GM12891 (cell line): ENCODE measurements at places on chromosomes 13 and 19.

DNA sequence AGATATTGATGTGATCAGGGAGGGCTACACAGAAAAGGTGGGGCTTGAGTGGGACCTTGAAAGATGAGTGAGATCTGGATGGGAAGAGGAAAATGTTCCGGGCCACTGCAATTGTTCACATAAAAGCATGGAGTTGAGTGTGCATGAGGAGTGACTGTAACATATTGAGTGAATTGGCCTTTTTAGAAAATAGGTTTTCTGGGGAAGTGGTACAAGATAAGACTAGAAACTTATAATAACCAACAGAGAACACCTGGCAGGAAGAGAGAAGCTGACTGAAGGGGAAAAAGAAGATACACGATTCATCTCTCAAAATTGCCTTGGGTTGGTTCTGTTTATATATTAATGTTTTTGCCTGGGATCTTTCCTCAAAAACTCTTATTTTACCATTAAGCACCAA lies 32.2 kb downstream of the SLC10A2 start:
- DNase-seq, result no peak

DNA sequence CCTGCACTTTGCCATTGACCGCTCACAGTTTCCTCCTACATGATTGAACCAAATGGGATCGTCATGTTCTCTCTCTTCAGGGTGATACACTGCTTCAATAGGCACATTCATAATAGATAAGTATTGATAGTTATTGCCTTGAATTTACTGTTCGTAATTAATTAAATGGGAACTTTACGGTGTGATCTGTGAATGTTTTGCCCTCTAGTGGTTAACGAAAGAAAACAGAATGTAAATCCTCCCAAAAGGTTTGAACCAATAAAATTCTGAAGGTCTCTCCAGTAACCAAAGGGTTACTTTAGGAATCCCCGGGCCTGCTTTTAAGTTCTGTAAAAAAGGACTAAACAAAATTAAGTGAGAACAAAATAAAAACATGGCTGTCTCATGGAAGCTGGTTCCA lies 389.3 kb downstream of the DACH1 start:
- DNase-seq, result no peak

- DNase-seq, result peak; percentile 6
These were observed 217.0 kb upstream of the OBI1 start for GRCh38 chr13:78875792-78876580.

GRCh38 chr13:29081036-29081435 lies 260.9 kb downstream of the MTUS2 start:
- no peak for DNase-seq

DNA sequence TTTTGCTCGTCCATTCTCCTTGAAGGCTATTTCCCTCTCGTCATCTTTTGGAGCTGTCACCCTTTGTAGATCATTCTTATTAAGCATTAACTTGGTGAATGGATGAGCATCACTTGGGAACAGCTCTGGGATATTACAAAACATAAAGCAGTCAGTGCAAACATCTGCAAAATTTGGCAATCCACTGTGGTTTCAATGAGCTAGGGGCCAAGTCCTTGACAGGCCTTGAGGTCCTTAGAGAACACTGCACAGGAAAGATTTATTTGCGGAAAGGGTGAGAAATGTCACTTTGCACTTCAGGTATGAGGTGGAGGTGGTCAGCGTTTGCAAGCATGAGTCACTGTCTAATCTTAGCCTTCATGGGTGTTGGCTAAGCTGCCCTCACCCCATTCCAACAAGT lies 239.7 kb upstream of the MAB21L1 start:
- no peak for DNase-seq

DNA sequence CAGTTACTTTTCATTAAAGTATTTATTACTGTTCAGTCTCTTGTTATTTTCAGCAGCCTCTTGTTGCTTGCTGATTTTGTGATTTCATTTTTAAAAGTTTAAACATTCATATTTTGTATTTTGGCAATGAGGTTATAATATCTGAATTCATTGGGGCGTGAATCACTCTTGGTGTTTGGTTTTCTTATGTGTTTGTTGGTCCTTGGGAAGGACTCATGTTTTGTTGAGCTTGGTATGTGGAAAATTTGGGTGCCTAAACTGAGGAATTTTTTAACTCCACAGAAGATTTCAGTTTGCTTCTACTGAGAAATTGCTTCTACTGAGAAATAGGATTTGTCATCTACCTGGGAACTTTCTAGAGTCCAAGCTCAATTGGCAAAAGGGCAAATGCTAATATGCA lies 38.2 kb downstream of the PDS5B start:
- DNase-seq, result no peak

- no peak for DNase-seq
These were observed 30.3 kb downstream of the SLITRK6 start for GRCh38 chr13:85768946-85769345.

DNA sequence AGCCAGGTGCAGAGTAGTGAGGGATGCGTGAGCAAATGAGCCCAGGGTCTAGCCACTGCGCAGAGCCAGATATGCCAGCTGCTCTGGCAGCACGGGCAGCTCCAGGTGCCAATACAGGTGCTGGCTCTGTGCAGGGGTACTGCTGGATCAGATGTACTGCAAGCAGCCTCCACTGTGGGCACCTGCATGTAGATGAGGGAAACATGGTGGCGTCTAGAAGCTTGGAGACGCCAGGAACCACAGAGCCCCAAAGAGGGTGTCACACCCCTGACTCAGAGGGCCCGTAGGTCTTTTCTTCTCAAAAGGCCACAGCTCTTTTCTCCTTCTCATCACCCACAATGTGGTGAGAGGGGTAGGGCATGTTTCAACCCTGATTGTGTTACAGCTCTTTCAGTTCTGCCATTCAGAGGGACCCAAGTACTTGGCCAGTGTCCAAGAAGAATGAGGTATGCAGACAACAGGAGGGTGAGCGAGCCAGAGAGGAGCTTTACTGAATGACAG lies 244.4 kb upstream of the SLITRK1 start:
- DNase-seq, result no peak

DNA sequence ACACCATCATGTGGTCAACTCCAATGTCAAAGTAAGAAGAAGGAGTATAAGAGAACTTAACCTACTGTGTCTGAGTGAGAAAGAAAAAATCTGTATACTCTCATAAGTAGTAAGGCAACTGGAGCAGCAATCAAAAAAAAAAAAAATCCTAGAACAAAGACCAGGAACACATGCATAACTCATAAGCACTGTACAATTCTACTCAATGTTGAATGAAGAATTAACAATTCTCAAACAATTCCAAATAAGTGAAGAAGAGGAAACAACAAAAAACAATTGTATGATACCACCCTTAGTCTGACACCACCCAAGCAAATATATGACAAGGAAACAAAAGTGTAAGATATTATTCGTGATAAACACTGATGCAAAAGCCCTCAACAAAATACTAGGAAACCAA lies 24.6 kb downstream of the ZNF160 start:
- DNase-seq, result no peak

DNA sequence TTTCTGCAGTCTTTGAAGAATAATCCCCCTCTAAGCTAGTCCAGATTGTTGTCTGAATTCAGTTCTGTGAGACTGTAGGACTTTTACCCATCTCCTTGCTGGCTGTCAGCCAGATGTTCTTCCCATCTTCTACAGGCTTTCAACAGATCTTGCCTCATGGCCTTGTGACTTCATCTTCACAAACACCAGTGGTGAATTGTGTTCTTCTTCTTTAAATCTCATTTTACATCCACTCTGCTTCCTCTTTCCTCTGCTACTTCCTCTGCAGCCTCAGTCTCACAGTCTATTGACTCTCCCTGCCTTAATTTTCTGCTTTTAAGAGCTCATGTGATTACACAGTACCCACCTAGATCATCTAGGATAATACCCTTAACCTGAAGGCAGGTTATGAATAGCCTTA lies 859.0 kb upstream of the SLITRK1 start:
- no peak for DNase-seq

GRCh38 chr19:3224346-3225168 lies at the start of gene CELF5:
Gene CELF5, plus strand, starts transcription at chr19:3224661. Its CDS starts 79 bp downstream, at chr19:3224740.
- peak; percentile 84 for DNase-seq
